T1000 (cell line): ENCODE measurements at places on chromosomes 7 and 10.
A peak's percentile ranks its signal among the peaks of the same experiment; 100 is the strongest.

DNA sequence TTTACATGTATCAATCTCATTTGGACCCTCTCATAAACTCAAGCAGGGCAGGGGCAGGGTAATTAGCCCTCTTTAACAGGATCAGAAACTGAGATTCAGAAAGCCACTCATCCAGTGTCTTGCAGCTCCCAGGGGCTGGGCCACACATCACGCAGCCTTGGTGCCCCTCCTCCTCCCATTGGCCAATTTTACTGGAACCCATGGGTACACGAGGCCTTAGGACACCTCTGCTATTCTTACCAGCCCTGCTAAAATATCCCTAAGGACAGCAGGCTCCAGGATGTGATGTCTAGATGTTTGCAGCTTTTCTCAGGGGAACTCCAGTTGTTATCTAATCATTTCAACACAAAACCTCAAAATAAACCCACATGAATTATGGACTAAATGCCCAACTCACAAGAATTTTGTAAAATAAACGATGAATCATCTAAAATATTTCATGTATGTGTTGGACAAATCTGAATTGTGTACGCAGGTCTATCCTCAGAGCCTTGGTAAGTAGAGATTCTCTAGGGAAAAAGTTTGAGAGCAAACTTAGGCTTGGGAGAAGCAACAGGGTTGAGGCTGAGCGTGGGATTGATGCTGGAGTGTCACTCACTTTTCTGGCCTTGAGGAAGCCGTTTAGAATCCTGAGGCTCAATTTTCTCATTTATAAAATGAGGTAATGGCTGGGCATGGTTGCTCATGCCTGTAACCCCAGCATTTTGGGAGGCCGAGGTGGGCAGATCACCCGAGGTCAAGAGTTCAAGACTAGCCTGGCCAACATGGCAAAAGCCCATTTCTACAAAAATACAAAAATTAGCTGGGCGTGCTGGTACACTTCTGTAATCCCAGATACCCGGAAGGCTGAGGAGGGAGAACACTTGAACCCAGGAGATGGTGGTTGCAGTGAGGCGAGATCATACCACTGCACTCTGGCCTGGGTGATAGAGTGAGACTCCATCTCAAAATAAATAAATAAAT is 69.7 kb upstream of the TNS3 start:
- DNase-seq, result peak; percentile 41

- DNase-seq, result no peak
These were observed 4.9 kb upstream of the COL17A1 start for GRCh38 chr10:104090611-104091010.

DNA sequence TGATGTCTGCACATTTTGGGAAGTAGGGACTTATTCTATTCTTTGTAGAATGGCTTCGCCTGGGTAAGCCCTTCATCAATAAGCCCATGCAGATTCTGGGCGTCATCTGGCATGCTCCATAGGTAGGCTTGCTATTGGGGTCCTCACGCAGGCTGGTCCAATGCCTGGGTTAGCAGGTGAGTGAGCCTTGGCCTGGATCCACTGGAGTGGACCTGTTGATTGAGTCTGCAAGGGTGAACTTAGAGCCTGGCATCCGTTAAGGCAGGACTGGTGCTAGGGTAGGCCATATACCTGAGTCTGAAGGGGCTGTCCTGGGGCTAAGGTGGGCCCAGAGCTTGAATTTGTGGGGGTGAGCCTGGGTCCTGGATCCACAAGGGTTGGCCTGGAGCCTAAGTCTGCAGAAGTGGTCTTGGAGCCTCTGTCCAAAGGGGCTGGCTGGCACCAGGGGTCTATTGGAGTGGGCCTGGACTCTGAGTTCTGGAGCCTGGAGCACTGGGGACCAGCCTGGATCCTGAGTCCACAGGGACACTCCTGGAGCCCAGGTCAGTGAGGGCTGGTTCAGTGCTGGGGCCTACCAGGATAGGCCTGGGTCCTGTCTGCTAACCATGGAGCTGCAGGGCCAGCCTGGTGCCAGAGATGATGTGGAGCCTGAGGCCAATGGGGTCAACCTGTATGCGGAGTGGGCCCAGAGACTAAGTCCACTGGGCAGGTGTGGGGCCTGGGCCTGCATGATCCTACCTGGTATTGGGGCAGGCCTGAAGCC is 297.7 kb downstream of the PTPRN2 start:
- DNase-seq, result no peak

- no peak for DNase-seq
These were observed 101.2 kb upstream of the KLF6 start for GRCh38 chr10:3886191-3886590.

DNA sequence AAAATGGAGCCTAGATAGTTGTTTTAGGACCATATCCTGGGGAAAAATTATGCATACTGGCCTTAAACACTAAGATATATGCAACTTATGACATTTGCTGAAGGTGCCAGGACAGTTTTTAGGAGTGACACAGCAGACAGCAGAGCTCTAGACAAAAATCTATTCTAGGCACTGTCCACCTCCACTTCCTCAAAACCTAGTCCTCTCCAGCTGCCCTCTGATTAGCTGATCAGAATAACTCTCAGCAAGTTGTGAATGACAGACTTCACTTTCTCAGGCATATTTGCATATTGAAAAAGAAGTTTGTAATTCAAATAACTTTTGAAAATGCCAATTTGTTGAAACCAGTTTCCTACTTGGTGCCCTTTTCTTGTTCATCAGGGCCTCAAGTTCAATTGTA is 152.3 kb upstream of the STEAP4 start:
- no peak for DNase-seq

- no peak for DNase-seq
These were observed 101.0 kb upstream of the NFE2L3 start for GRCh38 chr7:26051021-26051420.

DNA sequence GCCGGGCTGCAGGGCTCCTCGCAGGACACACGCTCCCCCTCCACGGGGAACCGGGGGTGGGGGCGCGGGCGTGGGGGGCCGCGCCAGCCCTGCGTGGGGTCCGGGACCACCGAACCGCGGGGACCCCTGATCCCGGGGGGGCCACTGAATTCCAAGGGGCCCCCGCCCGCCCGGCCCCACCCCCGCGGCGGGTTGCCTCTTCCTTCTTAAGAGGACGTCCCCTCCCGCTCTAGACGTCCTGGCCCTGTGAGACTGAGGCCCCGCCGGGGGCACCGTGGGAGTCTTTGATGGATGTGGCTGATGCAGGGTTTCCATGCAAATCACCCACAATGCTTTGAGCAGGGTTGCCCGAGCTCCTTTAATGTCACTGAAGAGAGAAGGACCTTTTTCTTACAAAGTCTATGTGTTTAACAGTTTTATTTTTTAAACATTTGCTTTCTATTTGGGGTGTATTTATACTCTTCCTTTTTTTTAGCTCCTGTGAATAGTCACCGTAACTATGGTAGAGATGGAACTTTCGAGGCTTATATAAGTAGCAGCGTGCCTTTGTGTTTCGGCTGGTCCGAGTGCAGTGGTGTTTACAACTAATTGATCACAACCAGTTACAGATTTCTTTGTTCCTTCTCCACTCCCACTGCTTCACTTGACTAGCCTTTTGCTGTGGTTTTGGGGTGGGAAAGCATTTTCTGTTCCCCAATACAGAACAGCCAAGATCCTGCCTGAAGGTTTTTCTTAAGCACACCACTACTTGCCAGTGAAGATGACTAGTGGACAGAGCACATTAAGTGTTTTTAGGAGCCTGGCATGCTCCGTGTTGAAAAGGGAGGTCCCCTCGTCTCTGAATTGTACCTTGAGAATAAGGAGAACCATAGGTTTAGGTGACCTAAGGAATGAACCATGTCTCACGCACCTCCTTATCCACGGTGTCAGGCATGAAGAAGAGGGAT is 44.8 kb downstream of the PDIA4 start:
- peak; percentile 77 for DNase-seq

- no peak for DNase-seq
These were observed 389.2 kb upstream of the NFE2L3 start for GRCh38 chr7:25762511-25763462.

GRCh38 chr7:35905555-35905954 is 104.7 kb downstream of the SEPTIN7 start:
- DNase-seq, result no peak

- no peak for DNase-seq
These were observed 134.4 kb upstream of the DLX6 start for GRCh38 chr7:96870934-96871333.

- DNase-seq, result no peak
These were observed 14.9 kb upstream of the SP4 start for GRCh38 chr7:21412957-21413356.

DNA sequence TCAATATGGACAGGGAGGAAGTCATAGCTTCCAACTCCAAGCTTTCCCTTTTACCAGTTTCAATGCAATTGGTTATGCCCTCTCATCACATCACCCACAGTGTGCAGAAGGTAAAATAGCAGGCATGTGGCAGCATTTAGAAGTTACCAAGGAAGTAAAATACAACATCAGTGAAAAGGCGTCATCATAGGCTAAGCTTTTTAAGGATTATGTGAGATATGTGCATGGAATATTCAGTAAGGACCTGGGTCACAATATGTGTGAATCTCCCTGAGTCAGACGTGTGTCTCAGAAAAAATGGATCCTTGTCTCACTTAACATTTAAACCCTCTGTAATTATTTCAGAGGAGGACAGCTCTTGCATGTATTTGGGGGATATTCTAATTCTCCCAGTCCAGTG is 522.8 kb upstream of the POM121L12 start:
- no peak for DNase-seq

GRCh38 chr7:42765931-42766330 is 145.9 kb downstream of the C7orf25 start:
- DNase-seq, result no peak

DNA sequence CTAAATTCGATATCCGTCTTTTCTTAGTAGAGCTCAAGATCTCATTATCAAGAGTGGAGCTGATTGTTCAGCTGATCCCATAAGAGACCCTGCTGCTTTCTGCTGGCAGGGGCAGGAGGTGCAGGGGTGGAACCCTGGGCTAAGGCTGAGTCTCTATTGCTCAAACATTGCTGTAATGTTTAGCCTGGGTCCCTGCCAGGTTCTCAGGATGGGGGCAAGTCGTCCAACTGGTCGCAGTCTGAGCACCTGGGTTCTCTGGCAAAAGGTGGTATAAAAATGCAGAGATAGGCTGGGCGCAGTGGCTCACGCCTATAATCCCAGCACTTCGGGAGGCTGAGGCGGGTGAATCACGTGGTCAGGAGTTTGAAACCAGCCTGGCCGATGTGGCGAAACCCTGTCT is 62.0 kb upstream of the NRBF2 start:
- no peak for DNase-seq

GRCh38 chr10:125768219-125768855 is 7.3 kb downstream of the MMP21 start:
- DNase-seq, result no peak

- DNase-seq, result no peak
These were observed 24.9 kb downstream of the GSAP start for GRCh38 chr7:77391230-77391629.

- no peak for DNase-seq
These were observed 26.2 kb downstream of the ADK start for GRCh38 chr10:74177140-74177677.

DNA sequence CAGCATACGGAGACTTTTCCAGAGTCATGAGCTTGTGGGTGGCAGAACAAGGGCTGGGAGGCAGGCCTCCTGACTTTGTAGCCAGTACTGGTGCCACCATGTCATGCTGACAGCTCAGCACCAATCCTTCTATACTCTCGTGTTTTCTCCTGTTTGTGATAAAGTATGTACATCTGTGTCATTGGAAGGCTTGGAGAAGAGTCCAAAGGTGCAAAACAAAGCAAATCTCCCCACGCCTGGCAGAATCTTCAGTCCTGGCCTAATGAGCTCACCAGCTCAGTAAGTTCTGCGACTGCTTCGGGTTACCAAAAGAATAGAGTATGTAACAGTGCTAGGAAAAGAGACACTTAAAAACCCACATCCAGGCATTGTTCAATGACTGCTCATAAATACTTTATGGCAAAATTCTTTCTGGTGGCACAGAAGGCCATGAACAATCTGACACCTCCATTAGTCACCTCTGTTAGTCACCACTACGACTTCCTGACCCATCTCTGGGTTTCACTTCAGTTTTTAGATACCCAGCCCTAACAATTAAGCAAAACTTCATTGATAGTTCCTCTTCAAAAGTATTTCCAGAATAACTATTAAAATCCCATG is 24.5 kb downstream of the STEAP1 start:
- DNase-seq, result no peak

DNA sequence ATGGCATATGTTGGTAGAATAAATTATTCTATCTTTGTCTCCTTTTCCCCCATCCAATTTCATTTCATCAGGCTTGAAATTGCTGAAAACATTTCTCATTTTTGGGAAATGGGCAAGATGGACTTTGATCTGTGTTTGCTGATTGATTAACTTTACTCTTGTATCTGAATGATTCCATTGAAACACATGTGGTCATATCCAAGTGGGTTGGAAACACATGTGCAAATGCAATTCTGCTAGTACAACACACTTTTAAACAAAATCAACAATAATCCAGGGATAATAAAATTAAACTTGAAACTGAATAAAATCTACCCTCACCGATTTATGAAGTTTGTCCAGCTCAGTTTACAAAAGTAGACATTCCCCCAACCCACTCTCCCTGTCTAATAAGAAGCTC is 96.9 kb downstream of the EPDR1 start:
- no peak for DNase-seq

DNA sequence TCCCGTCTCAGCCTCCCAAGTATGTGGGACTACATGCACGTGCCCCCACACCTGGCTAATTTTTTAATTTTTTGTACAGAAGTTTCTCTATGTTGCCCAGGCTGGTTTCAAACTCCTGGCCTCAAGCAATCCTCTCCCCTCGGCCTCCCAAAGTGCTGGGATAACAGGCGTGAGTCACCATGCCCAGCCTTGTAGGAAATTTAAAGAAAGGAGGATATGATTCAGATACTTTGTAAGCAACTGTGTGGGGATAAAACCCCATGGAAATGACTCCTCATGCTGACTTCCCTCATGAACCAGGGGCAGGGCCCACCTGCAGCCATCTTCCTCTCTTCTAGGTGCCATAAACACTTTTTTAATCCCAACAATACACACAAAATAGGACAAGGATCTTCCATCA is 50.2 kb downstream of the APBB1IP start:
- DNase-seq, result peak; percentile 67

DNA sequence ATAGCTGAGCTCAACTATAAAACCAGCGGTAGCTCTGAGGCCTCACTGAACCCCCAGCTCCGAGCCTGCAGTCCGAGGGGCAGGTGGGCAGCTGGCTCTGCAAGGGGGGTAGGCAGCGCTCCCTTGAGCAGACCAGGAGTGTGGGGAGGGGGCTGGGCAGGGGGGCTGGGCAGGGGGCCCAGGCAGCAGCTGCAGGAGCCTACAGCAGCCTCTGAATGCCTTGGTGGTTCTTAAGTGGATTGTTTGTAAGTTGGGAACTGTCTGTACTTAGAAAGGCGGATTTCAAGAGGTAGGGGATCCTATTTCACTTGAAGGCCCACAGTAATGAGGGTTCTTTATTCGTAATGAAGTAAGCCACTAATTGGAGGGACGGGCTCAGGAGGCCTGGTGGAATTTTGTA is 72.3 kb downstream of the ICA1 start:
- DNase-seq, result no peak

DNA sequence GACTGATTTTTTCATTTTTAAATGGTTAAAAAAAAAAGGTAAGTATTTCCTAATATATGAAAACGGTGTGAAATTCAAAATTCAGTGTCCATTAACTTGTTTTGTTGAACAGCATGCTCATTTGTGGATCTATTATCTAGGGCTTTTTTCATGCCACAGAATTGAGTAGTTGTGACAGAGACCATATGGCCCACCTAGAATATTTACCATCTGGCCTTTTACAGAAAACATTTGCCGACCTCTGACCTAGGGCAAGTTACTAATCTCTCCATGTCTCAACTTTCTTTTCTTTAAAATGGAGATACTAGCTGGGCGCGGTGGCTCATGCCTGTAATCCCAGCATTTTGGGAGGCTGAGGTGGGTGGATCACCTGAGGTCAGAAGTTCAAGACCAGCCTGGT is 41.3 kb downstream of the GRK5 start:
- no peak for DNase-seq
